ENCODE measurements at places on chromosomes 13 and 19.

DNA sequence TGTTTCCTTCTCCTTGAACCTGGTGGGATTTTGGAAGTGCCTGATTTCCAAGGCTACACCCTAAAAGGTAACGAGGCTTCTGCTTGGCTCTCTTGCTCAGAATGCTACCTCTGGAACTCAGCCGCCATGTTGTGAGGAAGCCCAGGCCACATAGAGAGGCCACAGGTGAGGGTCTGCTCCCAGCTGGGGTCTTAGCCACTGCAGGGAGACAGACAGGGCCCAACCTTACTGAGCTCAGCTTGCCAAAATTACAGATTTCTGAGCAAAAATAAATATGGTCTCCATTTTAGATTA is 61.4 kb downstream of the GPR12 start:
- no peak for DNase-seq

DNA sequence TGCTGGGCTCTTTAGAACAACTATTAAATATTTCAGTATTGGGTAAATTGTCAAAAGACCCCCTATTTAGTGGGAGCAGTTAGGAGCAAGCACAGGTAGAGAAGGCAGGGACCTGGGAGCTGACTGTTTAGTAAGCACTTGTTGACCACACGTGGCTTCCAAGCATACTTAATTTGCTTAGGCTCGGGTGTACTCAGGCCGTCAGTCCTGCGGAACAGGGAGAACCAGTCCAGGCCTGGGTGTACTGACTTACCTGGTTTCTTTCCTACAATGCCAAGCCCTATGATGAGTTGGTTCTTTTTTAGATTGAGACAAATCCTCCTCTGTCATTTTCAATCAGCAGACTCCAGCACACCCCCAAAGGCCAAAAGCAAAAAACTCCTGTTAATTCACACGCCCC is 90.0 kb downstream of the WDFY2 start:
- no peak for DNase-seq

DNA sequence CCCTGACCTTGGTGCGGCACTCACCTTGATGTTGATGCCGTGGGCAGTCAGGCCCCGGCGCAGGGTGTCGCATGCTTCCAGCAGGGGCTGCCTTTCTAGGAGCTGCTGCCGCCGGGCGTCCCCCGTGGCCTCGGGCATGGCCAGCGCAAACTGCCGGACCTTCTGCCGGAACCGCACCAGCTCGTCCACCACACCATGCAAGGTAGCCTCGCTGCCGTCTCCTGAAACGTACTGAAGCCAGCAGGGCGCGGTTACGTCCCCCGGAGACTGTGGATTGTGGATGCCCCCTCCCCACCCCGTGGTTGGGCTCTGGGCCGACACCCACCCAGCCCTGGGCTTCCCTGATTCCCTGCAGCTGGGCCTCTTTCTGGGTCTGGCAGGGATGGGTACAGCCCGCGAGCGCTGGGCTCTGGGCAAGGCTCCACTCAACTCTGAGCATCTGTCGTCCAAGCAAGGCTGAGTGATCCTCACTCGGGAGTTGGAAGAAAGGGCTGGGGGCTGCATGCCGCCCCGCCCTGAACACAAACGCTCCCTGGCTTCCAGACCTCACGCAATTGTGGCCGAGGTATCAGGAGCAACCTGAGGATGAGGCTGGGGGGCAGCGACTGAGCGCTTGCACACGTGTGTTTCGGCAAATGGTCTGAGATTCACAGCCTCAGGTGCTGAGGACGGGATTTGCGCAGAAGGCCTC is 27.1 kb downstream of the NAXD start:
- no peak for DNase-seq

DNA sequence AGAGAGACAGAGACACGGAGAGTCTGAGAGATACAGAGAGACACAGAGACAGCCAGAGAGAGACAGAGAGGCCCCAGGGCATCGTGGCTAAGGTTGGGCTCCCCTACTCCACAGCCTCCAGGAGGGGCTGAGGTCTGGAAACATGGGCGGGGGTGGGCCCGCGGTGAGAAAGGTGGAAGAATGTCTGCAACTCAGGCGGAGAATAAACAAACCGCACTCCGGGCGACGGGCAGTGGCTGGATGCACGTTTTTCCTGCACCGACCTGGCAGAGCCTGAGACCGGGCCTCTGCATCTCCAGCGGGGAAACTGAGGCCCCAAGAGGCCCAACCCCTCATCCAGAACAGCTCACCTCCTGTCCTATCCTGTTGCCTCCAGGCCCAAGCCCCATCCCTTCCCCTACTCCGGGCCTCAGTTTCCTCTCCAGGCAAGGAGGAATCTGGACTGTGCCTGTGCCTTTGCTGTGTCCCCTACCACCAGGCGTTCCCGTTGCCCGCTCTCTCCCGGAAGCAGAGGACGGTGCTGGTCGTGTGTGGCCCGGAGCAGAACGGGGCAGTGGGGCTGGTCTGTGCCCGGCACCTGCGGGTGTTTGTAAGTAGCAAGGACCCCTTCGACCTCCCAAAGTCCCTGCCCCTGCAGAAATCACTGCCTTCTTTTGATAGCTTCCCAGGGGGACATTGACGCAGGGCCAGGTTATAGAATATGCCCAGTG is 3.4 kb upstream of the CILP2 start:
- DNase-seq, result no peak

- peak; percentile 40 for DNase-seq
These were observed 417.4 kb downstream of the EFNB2 start for GRCh38 chr13:106118050-106118449.

All from GM23248 (cell line).